ENCODE measurements at places on chromosomes 7 and 10. TPM values are rescaled to one million over a fixed set of nuclear protein-coding genes. Genes with fewer than 3 reads are reported as not detected.

SPDYE9 gene
- polyA plus RNA-seq: not detected

DNA sequence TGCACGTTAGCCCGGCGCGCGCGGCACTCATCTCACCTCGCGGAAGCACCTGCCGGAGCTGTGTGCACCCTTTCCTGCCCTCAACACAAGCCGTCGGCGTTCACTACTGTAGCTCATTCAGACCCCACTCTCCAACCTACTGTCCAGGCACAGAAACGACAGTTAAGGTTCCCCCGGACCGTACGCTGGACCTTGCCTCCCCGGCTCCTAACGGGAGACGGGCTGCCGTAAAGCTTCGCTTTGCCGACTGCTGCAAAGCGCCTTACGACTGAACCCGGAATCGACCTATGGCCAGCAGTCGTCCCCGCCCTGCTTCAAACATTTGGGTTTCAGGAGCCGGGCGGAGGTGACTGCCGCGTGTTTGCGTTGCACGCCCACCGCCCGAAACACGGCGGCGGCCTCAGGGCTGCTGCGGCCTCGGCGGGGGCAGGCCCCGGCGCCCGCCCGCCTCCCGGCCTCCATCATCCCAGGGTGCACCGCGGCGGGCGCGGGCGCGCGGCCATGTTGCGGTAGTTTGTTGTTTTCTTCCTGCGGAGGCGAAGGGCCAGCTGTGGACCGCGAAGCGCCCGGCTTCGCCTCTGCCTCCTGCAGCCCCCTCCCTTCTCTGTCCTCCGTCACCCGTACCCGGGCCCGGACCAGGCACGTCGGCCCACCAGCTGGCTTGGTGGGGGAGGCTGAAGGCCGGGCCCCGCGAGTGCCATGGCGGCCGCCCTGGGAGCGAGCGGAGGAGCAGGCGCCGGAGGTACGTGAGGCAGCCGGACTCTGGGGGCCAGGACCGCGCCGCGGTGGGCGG lies at the start of gene RBM33:
Gene RBM33 (plus strand): TSS at position 484 of the 793 bp plus-strand sequence. CDS start 216 bp downstream, at position 700.
- peak; percentile 27 for DNase-seq

DNA sequence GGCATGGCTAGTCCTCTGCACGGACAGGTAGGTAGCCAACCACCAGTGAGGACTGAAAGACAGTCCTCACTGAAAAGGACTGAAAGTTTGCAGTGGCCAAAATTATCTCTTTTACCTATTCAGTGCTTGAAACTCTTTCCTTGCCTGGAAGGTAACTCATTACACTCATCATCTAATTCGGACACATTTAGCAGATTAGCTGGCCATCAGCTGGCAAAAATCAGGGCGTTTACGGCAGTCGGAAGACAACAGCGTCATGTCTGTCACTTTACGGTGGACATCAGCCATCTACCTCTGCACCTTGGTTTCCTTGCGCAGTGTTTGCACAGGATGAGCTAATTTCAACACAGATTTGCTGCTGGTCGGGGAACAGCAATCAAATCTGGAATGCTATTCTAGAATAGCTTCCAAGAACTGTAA lies 740 bp downstream of the ANXA7 start:
- DNase-seq: no peak

GRCh38 chr10:96856317-96856716 lies 24.2 kb downstream of the LCOR start:
- DNase-seq: no peak

DNA sequence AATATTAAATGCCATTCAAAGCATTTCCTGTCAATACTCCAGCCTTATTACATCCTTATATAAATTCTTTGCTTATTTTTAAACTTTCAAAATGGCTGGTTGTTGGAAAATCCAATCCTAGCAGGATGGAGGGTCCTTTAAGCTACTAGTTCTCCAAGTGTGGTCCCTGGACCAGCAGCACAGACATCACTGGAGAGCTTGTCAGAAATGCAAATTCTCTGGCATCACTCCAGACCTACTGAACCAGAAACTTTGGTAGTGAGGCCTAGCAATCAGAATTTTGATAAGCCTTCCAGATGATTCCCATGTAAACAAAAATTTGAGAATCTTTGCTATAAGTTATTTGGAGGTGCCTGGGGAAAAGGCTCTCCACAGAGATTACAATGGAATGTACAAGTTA lies 43.8 kb downstream of the CALCR start:
- DNase-seq: no peak

OR9A2 gene
- polyA plus RNA-seq: not detected

- DNase-seq: no peak
These were observed 20.1 kb upstream of the HBP1 start for GRCh38 chr7:107148721-107149120.

Data from BJ (cell line).